ENCODE measurements at places on chromosomes 5 and 9.
A peak's percentile ranks its signal among the peaks of the same experiment; 100 is the strongest.

DNA sequence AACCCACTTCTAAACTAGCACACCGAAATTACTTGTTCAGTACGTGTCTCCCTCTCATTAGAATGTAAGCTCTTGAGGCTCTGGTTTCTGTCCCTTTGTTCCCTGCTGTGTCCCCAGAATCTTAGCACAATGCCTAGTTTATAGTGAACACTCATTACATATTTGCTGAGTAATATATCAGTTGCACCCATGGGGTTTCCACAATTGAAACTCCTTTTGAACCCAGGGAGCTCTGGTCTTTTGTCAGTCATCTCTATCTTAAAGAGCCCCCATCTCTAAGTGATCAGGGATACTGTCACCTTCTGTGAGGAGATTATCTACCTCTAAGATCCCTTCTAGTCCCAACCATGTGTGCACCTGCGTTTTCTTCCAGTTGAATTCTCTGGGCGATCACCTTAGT, 12.8 kb downstream of the CAMK4 start:
- no peak for DNase-seq

GRCh38 chr9:93532141-93532540, 44.2 kb upstream of the PHF2 start:
- DNase-seq: no peak

- no peak for DNase-seq
Observed at GRCh38 chr9:81579381-81579780, 110.0 kb downstream of the TLE1 start.

GRCh38 chr9:136309806-136310220, 5.9 kb upstream of the CCDC187 start:
- no peak for DNase-seq

DNA sequence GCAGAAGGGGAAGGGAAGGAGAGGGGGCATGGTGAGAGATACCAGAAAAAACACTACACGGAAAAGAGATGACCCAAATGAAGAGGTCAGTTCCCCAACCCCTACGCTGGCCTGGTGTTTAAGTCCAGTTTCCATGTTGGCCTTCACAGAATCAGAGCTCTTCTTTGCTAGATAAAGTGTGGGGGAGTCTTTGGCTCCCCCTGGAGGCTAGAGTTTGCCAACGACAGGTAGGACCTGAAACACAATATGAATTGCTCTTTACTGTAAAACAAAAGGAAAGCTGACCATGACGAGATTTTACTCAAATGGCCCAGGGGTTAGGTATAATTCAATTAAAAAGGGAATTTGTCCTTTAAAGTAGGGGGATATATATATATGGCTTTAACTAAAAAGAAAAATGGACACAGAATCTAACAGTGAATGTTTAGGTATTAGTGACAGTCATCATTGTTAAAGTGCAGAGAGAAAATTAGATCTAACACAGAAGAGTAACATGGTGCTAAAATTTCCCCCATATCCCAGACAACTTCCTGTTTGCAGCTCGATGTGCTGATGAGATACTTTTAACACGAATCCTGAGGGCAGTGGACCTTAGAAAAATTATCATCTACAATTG, 92.0 kb downstream of the SV2C start:
- peak; percentile 62 for DNase-seq

GRCh38 chr9:127899128-127899943, at the start of gene ST6GALNAC6:
TSS of gene ST6GALNAC6 (minus strand) at chr9:127899603. CDS start at chr9:127897981, 1,622 bp downstream.
- peak; percentile 75 for DNase-seq

GRCh38 chr5:154795235-154795596, 40.0 kb downstream of the LARP1 start:
- no peak for DNase-seq

GRCh38 chr5:170425731-170426130, 36.6 kb upstream of the KCNMB1 start:
- DNase-seq: no peak

- no peak for DNase-seq
Observed at GRCh38 chr5:36948041-36948440, 71.5 kb downstream of the NIPBL start.

GRCh38 chr9:137820161-137820855, 57.3 kb upstream of the CACNA1B start:
- no peak for DNase-seq

DNA sequence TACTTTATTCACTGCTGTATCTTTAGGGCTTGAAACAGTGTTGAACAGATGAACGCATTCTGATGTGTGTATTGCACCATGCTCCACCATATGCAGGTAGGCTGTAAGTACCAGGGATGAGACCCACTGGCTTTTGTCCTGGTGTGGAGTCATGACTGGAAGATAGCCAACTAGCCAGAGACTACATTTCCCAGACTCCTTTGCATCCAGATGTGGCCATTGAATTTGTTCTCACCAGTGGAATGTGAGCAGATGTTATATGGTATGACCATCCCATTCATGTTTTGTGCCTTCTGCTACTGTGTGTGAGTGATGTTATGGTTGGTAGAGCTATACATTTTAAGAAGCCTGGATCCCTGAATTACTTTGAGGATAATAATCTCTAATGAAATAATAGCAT, 7.4 kb upstream of the FBXL7 start:
- no peak for DNase-seq

- DNase-seq: no peak
Observed at GRCh38 chr5:147397616-147398015, 112.3 kb downstream of the DPYSL3 start.

GRCh38 chr9:125983681-125984080, 236.5 kb downstream of the PBX3 start:
- DNase-seq: no peak

DNA sequence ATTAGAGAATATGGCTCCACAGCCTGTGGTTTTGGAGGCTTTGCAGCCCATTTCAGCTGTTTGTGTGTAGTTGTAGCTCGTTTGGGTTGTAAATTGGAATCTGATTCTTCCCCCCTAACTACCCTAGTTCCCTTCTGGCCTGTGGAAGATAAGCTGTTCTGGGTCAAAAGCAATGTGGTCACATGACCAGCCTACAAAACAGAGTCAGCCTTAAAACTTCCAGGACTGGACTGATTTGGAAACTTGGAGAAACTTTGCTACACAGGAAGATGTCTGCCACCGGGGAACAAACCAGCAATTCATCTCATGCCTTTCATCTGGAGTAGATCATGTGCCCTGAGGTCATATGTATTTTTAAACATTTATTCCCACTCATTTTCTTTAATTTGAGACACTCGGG, 83.8 kb downstream of the DAPK1 start:
- no peak for DNase-seq

DNA sequence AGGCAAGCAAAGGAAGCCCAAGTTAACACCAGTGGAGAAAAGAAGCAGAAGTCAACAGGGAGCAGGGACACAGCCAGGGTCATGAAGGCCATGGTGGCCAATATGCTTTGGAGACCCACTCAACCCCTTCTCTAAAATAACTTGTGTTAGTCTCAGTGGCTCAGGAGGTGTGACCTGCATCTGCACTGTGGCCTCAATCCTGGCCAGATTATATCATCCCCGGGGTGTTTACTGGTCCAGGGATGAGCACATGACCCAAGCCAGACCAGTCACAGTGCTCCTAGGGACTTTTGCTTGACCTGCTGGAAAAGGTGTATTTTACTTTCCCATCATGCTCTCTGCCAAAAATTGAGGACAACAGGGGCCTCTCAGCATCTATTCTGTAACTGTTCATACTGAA, 105.2 kb downstream of the DPYSL3 start:
- no peak for DNase-seq

DNA sequence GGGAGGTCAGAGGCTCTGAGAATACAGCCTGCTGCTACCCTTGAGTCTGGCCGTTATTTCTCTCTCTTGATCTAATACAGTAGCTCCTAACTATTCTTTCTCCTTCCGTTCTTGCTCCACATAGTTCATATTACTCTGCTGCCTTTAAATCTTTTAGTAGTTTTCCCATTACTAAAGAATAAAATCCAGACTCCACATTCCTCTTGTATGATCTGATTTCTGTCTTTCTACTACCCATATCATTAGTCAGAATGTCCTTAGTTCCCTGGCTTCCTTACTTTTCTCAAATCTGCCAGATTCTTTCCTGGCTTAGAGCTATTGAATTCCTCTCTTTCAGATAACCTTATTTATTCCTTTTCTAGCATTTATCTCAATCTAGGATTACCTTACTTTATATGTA, 40.0 kb downstream of the MARCHF6 start:
- DNase-seq: no peak

DNA sequence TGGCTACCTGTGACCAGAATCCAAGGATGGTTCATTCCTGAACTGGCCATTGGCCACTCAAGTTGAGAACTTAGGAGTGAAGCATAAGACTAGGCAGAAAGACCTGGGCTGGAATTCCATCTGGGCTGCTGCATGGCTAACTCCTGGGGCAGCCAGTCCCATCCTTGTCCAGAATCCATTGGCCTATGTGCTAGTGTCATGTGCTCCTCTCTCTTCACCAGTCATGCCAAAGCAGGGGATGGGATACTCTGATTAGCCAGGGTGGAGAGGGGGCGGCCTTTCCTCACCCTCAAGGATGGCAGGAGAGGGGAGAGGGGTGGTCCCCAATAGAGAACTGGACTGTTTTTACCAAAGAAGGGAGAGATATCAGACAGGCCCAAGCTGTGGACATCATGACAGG, 93.2 kb downstream of the ZNF618 start:
- DNase-seq: no peak

GRCh38 chr9:93815677-93816076, 139.5 kb downstream of the BARX1 start:
- DNase-seq: no peak

- DNase-seq: no peak
Observed at GRCh38 chr9:7811677-7812076, 12.1 kb upstream of the DMAC1 start.

DNA sequence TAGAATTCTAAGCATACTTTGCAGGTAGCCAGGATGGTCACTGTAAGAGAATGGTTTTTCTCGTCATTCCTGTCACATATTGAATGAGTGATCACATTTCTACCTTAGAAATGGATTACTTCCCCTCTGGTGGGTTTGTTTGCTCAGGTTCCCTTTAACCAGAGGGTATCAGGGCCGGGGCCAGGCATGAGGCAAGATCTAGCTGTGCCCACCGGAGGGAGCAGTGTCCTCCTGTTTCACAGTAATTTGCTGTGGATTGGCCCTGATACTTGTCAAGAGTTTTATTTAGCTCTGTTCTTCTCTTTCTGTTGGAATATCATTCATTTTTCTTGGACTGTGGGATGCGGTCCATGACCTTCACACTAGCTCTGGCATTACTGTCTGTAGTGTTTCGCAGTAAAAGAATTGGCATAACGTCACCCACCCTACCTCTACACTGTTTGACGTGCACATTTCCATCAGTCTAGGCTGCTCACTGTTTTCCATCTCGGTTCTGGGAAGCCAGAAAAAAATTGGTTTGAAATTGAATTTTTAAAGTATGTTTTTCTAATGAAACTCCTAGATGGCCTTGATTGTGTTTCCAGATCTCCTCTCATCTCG, 42.4 kb upstream of the ZBED3 start:
- no peak for DNase-seq

GRCh38 chr5:159777049-159777660, 139.1 kb upstream of the ADRA1B start:
- no peak for DNase-seq

DNA sequence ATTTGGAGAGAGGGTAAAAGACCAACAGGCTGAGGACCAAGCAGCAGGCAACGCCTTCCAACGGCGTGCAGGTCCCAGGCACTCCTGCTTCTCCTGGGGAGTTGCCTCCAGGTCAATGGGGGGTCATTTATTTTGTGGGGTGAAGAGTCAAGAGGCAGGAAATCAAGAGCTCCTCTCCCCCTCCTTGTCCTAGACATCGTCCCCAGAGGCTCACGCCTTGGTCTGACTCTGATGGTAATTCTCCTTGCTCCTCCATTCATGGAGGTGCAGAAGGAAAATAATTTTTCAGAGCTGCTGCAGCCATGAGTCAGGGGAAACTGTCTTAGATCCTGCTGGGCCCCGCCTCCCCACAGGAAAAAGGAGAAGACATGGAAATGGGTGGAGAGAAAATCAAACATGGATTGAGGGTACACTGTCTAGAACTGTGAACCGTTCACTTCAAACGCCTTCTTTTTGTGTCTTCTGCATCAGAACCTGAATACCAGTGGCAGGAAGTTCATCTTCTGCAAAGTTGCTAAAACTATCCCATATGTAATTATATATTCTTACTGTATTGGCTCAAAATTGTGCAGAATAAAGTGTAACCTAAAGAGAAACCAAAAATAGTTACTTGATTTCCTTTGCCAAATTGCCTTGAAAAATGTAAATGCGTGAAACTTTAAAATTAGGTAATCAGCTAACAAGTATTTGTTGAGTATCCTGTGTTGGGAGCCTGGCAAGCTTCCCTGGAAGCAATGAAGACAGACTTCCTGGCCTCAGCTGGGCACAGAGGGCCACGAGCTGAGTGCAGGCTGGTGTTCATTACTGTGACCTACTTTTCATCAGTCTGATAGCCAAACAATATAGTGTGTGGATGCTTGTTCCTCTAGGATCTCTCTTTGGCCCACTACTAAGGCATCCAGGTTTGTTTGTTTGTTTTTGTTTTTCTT, 142.0 kb downstream of the CMYA5 start:
- DNase-seq: no peak

- DNase-seq: no peak
Observed at GRCh38 chr5:161369022-161369421, 177.5 kb downstream of the GABRB2 start.

DNA sequence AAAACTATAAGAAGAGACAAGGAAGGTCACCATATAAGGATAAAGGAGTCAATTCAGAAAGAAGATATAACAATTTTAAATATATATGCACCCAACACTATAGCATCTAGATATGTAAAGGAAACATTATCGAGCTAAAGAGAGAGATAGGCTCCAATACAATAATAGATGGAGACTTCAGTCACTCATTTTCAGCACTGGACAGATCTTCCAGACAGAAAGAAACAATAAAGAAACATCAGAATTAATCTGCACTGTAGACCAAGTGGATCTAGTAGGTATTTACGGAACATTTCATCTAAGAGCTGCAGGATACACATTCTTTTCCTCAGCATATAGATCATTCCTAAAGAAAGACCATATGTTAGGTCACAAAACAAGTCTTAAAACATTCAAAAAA, 463.5 kb downstream of the KCTD16 start:
- no peak for DNase-seq

- DNase-seq: no peak
Observed at GRCh38 chr9:123138163-123138562, 104.7 kb downstream of the GPR21 start.

GRCh38 chr9:102950346-102950745, 44.8 kb upstream of the CYLC2 start:
- no peak for DNase-seq

DNA sequence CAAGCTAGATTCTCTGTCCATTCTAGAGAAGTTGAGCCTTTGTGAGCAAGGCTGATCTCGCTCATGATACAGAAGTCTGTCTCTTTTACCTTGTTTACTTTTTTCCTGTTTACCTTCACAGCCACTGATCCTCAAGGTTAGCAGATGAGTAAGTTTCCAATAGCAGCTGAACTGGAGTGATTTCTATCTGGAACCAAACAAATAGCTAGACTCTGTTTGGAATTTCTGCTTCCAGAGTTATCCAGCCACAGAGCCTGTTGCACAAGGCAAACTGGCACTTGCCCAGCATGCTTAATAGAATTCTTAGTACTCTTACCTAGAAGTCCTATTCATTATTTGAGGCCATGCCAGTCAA, 12.8 kb upstream of the PANK3 start:
- DNase-seq: no peak
